ELR (cell line): ENCODE measurements at places on chromosomes 1 and 21.

- DNase-seq = no peak
Observed at GRCh38 chr21:36156815-36157670, at the start of gene DOP1B. Gene DOP1B, plus strand, starts transcription at chr21:36156824. Its CDS starts 7,910 bp downstream, at chr21:36164734.

DNA sequence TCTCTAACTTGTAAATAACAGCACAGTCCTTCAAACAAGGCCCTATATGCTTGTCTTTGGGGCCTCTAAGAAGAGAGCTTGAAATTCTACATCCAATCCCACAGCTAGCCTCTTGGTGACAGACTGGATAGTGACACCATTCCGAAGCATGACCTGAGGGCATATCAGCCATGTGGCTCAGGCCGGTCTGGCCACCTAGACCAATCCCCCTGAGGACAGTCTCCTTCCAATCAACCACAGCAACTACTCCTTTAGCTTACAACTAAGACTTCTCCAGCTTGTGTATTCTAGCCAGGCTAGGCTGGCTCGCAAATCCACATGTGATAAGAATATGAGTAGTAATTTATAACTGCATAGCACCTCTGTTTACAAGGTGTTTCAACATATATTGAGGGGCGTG is 14.0 kb downstream of the BCAR3 start:
- no peak for DNase-seq

DNA sequence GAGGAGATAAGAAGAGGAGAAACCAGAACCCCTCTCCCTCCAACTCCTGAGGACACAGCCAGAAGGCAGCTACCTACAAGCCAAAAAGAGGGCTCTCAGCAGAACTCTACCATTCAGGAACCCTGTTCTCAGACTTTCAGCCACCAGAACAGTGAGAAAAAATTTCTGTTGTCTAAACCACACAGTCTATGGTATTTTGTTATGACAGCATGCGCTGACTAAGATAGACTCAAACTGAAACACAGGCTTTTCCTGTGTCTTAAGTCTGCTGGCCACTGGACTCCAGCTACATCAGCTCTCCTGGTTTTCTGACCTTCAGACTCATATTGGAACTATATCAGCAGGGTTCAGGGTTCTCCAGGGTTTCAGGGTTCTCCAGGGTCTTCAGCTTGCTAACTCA is 126.5 kb upstream of the TNFSF4 start:
- peak; percentile 69 for DNase-seq

DNA sequence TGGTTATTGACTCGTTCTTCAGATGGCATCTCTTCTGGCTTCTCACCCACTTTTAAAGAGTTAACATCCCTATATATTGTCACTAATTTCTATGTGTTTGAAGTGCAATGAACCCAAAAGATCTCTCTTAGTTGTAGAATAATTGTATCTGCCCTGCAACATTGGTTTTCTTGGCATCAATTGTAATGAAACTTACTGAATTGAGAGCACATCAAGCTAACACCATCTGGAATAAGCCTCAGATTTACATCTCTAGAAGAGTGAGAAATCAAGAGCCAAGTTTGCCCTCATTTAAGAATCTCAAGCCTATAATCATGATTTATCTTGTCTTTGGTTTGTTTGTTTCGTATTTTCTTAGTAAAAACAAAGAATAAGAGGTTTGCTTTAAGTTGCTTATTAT is 372.6 kb upstream of the LRRC7 start:
- DNase-seq = no peak

GRCh38 chr1:178092878-178093493 is 918 bp upstream of the RASAL2 start:
- DNase-seq = peak; percentile 73

DNA sequence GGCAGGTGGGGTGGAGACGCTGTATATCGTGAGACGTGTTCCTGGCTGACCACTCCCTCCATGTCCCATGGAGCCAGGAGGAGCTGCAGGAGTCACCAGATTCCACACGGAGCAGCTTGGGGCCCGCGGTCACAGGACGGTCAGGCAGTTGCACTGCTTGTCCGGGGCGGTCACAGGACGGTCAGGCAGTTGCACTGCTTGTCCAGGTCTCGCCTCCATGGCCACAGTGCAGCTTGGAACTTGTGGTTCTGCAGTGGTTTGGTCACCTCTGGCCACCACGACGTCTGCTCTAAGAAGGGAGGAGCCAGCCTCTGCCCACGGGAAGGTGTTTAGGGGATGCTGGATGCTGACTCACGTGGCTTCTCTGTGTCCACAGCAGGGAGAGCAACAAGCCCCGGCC is 33.0 kb downstream of the SLX9 start:
- DNase-seq = peak; percentile 29

DNA sequence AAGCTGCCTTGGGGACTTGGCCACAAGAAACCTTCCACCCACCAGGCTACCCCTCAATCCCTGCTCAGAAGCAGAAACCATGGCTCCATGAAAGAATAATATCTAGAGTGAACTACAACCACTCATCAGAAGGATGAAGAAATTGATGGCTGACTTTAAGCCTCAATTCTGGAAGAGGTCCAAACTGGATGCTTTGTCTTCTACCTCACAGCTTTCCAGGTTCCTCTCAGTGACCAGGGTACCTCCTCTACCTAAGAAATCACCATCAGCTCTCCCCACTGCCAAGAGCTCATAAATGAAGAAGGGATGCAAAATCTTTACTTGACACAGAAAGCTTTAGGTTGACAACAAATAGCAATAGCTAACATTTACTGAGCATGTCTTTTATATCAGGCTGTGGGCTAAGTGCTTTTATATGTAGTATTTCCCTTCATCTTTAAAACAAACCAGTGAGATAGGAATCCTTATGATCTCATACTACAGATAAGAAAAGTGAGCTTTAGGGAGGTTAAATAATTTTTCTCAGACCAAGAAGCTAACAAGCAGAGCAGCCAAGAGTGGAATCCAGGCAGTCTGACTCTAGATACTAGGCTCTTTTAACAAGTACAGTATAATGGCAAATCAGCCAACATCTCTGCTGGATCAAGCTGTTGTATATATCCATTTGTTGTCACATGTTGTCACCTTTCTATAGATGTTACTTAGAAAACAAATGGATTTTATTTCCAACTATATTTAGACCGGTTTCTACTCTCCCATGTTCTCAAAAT is 243.0 kb upstream of the SGIP1 start:
- no peak for DNase-seq

DNA sequence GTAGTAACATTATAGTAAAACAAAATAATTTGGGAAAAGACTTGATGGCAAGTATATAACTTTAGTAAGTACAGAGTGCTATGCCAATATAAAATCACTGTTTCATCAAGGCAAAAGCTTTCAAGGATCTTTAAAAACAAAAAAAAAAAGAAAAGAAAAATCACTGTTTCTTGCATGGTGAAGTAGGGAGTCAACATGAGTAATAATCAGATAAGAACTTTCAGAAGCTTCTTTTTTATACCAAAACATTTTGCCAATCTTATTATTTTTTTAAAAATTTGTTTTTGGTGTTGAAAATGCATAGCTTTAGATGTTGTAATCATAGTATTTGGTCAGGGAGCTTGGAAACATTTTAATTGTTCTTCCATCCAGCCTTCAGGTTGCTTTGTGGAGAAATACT is 37.2 kb downstream of the CAMSAP2 start:
- peak; percentile 19 for DNase-seq

DNA sequence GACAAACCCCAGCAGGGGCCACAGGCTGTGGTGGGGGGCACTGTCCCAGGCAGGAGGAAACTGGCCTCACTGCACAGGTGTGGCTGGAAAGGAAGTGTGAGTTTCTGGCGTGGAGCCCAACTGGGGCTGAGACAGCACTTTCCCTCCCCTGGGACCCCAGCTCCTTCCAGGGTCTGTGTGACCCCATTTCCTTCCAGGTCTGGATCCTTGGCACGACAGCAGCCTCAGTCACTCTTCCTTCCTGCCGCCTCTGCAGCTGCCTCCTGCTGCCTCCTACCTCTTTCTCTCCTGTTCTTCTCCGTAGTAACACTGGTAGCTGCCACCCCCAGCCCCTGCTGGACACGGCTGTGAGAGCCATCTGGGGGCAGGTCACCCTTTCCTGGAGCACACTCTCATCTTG is 88.0 kb downstream of the SIK1 start:
- no peak for DNase-seq

- DNase-seq = no peak
Observed at GRCh38 chr1:110250008-110250407, 39.9 kb downstream of the KCNC4 start.

DNA sequence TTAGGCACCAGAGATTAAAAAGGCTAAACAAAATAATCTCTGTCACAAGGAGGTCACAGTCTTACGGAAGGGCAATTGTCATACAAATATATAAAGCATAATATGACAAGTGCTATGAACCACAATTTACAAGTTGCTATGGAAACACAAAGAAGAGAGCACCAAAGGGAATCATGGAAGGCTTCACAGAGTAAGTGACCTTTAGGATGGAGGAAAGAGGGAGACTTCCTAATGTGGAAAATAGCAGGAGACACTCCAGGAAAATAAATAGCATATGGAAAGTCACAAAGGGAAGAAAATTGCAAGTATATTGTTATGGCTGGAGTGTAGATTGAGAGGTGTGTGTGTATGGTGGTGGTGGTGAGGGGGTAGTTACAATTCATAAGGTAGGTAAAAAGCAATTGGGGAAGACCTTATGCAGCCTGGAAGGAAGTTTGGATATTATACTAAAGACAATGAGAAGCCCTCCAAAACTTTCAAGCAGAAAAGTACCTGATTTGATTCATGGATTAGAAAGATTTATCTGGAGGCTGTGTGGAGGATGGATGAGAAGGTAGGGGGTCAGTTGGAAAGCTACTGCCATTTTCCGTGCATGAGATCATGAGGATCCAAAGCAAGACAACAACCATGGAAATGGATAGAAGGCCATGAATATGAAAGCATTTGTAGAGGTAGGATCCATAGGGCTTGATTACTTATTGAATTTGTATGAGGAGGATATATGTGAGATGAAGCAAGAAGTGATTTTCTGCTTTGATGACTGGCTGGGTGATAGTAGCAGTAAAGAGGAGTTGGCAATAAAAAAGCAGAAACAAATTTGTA is 61.7 kb downstream of the SAMSN1 start:
- no peak for DNase-seq

DNA sequence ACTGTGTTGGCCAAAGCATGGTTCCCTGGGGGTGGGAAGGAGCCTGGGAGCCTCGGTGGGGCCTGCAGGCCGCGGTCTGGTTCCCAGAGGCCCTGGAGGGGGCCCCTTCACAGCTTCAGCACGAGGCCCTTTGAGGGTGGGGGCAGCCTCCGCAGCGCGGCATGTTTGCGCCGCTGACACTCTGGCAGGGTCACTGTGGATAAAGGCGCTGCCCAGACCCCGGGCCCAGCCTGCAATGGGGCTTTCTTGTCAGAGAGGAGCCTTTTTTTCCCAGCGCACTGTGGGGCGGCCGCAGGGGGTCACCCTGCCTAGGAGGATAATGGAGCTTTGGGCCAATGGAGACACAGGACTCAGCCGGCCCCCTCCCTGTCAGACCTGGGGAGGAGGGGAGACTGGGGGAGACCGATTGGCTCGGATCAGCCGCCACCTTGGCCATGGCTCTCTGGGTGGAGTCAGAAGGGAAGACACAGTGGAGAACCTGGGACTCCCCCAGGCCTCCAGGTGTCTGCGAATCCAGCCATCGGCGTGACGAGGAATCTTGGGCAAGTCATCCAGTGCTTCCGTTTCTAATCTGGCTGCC is 26.0 kb downstream of the EPHB2 start:
- no peak for DNase-seq

GRCh38 chr1:119005724-119006405 is 17.7 kb upstream of the TBX15 start:
- DNase-seq = no peak

DNA sequence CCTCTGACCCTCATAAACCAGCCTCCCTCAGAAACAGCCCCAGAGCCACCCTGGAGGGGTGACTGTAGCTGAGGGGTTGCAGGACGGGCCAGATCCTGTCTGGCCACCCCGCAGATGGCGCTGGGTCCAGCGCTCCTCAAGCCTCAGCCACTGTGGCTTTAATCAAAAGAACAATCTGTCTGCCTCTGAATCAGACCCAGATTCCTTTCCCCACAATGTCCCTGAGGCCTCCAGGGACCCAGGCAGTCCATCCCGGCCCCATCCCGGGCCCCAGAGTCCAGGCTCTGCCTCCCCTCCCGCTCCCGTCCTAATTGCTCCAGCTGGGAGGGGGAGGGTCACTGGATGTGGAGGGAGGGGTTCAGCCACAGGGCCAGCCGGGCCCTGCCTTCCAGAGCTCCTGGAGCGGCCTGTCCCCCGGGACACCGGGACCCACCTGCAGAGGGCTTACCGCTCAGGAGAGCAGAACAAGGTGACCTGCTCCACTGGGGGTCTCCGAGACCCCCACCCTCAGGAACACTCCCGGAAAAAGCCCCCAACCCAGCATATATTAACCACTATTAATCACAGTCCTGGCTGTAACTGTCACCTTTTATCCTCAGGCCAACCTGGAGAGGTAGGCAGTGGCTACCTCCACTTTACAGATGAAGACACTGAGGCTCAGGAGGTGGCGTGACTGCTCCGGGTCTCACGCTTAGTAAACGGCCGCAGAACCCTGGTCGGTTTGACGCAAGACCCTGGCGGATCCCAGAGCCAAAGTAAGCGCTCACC is 836 bp upstream of the FBLIM1 start:
- peak; percentile 39 for DNase-seq

DNA sequence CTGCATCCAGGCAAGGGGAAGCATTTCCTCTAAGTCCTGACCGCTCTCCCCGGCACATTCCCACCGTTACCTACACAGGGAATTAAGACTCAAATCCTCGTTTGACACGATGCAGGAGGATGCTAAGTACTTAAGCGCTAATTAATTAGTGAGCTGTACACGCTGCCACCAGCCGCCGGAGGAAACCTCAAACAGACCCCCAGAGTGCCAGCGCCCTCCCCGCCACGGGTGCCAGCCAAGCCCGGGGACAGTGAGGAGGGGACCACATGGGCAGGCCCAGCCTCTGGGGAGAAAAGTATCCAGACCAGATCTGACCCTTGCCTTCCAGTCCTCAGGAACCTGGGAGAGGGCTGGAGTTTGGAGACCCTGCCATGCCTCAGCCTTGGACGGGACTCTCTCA is 17.4 kb upstream of the CASZ1 start:
- no peak for DNase-seq

GRCh38 chr1:61523893-61524605 is 200.9 kb downstream of the TM2D1 start:
- no peak for DNase-seq

GRCh38 chr1:116586741-116587143 is 15.9 kb upstream of the CD58 start:
- no peak for DNase-seq
